ENCODE measurements at places on chromosomes 7 and 10.

DNA sequence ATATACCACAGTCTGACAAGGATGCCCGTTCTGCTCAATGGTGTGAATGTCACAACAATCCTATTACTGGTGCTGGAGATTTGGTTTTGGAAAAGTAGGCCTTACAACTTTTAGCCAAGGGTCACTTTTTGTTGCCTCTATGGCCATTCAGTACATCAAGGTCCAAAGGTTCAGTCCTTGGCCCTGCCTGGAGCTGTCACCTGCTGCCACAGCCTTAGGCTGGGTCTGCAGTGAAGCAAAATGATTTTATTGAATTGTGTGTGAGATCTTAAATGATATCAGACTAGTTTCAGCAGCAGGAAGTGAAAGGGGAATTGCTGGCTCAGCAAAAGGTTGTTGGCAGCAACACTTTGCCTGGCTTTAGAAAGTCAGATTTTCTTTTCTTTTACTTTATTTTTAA lies 427.6 kb downstream of the THSD7A start:
- no peak for DNase-seq

DNA sequence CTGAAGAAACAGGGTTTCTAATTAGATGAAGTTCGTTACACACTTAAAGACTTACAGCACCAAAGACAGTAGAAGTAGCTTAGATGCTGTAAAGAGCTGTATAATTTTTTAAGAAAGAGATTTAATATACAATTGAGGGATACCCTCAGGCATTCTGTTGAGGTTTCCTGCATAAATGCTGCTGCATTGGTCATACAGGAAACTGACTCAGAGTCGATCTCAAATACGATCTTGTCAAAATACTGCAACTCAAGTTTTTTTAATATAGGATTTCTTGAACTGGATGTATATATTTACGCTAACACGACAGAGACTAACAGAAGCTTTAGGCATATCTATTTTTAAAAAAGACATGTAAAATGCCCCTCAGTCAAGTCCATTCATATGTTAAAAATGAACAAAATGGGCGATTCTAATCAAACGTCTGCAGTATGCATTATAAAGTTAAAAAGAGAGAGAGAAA lies 2.4 kb upstream of the ARID5B start:
- no peak for DNase-seq

GRCh38 chr7:149261316-149261828 lies 624 bp upstream of the ZNF783 start:
- DNase-seq, result no peak

DNA sequence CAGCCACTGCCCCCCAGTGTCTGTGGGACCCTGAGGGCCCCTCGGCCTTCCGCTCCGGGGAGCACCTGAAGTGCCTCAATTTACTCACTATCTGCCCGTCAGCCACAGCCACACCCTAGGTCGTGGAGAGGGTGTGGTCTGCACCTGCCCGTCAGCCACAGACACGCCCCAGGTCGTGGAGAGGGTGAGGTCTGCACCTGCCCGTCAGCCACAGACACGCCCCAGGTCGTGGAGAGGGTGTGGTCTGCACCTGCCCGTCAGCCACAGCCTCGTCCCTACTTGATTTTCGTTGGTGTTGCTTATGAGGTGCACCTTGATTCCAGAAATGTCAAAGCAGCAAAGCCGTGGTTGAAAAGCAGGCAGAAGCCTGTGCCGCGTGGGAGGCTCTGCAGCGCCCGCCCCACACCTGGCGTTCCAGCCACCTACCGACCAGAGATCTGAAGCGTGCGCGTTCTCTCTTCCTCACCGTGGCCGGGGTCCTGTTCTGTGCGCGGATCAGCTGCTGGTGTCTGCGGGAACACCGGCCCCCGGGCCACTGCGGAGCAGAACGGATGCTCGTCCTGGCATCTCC lies 101.6 kb downstream of the DYNC2I1 start:
- no peak for DNase-seq

DNA sequence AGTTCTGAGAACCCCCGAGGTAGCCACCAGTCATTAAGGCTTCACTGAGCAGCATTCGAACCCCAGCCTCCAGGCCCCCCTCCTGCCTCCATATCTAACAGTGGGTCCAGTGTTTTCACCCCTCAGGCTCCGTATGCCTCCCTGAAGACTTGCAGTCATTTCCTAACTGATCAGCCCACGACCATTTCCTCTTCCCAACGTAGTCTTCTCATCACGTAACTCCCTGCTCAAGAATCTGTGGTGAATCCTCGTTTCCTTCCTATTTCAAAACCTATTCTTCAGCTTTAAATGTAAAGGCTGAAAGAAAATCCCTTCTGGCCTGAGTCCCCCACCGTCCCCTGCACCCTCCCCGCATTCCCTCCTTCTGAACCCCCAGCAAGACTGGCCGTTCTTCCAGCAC lies 21.1 kb downstream of the FRMD4A start:
- DNase-seq, result no peak

DNA sequence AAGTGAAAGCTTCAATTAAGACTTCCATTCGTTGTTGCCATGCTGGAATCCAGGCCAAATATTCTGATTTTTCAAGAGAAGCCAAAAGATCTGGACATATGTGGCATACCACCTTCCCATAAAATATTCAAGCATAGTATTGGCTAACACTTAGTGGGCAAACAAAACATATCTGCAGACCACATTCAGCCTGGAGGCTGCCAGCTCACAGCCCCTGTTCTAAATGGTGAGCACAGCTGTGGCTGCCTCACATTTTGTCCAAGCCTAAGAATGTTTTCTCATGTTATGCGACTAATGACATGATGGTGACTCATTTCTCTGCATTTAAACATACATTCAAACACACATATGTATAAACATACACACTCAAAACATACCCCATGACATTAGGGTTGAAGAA lies 10.6 kb upstream of the CALU start:
- DNase-seq, result no peak

- no peak for DNase-seq
Measured at GRCh38 chr10:114431414-114432135, 27.3 kb upstream of the AFAP1L2 start.

DNA sequence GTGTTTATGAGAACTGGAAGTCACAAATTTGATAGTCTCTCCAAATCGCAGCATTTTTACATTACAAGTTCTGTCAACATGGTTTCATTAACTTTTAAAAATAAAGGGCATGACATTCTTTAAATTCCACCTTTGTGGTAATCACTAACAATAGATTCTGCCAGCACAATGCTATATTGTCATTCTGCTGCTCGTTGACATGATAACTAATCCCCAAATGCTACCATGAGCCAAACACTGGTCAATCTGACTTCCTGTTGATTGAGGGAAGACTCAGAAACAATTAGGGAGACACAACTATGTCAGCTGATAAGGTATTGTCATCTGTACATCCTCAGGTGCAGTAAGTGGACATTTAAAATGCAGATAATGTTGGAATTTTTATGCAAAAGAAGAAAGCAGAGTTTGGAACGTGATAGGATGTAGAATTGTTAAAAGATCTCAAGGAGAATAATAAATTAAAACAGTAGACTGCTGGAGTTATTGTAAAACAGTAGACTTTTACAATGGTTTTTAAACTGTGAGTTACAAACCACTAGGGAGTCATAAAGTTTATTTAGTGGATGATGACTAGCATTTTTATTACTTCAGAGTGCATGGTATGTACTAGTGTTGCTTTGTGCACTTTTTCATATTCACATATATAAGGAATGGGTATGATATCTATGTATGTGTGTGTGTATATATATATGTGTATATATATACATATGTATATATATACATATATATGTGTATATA lies 126.4 kb upstream of the DKK1 start:
- DNase-seq, result no peak

- no peak for DNase-seq
Measured at GRCh38 chr7:40720416-40720815, 585.6 kb downstream of the SUGCT start.

- DNase-seq, result no peak
Measured at GRCh38 chr7:133419041-133419440, 166.2 kb downstream of the EXOC4 start.

- no peak for DNase-seq
Measured at GRCh38 chr7:104878577-104878976, 135.4 kb upstream of the KMT2E start.

DNA sequence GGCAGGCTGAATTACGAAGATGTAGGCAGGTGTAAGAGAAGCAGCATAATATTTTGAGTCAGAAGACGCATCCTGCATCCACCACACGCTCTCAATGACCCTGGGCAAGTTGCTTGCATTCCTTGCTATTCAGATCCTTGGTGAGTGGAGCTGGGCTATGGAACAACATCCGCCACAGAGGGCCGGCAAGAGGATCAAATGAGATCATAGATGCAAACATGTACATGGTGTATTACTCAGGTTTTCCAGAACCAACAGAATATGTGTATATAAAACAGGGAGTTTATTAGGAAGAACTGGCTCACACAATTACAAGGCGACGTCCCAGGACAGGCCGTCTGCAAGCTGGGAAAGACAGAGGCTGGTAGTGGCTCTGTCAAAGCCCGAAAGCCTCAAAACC lies 51.5 kb downstream of the ADAM12 start:
- no peak for DNase-seq

DNA sequence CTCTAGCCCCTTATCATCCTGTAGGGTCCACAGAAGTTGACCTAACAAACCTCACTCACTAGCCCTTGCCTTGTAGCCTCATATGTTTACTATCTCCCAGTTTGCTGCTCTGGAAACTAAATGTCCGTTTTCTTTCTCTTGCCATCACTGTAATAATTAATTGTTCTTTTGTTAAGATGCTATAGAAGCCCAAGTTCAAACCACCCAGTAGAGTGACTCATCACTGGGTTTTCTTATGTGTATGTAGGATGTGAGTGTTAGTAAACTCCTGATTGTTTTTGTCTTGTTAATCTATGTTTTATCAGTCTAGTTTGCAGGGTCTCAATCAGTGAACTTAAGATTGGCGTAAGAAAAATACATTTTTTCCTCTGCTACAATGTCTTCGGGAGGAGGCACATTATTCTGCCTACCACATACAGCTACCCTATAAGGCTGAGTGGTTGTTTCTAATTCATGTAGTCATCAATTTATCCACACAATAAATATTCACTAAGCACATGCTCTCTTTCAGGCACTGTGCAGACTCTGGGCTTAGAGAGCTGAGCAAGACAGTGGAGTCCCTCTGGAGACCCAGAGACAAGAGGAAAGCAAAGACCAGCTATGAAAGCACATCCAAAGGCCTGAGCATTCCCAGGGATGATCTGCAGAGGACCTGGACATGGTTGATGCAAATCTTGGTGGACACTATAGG lies 474.1 kb upstream of the AKR1E2 start:
- no peak for DNase-seq

DNA sequence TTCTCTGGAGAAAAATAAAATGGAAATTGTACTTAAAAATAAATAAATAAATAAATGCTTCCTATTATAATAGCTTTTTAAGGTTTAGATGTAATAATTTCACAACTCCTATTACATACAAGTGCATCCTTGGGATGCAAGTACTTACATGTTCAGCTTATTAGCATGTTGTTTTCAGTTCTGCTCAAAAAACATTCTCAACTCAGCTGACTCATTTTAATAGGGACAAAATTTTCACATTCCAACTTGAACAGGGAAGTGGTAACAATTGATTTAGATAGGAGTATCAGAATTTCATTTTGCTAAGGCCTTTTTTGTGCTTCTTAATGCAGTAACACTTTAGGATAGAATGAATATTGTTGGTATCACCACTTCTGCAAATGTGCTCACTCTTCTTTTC lies 16.7 kb upstream of the PAPSS2 start:
- no peak for DNase-seq

- DNase-seq, result no peak
Measured at GRCh38 chr7:109308816-109309215, 739.1 kb downstream of the DNAJB9 start.

DNA sequence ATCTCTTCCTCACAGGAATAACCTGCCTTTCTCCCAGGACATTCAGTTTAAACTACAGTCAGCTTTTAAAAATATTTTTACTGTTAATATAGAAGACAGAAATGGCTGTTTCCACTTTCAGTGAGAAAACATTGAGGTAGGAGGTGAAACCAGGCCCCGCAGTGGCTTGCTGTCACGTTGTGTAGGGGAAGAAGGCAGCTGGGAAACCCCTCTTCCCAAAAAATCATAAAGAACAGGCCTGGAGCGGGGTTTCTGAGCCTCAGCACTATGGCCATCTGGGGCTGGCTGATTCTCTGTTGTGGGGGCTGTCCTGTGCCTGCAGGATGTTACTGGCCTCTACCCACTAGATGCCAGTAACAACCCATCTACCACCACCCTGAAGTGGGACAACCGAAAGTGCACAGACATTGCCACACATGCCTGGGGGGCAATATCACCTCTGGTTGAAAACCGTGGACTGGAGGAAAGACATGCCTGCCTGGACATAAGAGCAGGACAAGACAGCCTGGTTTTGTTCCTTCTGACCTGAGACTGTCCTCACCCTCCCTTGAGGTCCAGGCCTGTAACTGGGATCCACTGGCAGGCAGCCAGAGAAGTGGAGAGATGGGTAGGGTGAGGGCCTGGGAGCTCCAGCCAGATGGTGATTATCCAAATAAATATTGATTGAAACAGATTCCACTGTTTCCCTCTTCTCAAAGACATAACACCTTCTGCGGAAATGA lies 43.9 kb downstream of the KCNH2 start:
- no peak for DNase-seq

- DNase-seq, result no peak
Measured at GRCh38 chr10:15856328-15857015, 3.8 kb downstream of the MINDY3 start.

DNA sequence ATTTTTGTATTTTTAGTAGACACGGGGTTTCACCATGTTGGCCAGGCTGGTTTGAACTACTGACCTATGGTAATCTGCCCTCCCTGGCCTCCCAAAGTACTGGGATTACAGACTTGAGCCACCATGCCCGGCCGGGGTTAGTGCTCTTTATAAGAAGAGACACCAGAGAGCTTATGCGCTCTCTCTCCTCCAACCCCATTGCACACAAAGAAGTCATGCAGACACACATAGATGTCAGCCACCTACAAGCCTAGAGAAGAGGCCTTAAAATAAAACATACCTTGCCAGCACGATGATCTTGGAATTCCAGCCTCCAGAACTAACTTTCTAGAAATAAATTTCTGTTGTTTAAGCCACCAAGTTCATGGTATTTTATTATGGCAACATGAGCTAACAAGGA lies 10.0 kb upstream of the FAM53B start:
- no peak for DNase-seq

DNA sequence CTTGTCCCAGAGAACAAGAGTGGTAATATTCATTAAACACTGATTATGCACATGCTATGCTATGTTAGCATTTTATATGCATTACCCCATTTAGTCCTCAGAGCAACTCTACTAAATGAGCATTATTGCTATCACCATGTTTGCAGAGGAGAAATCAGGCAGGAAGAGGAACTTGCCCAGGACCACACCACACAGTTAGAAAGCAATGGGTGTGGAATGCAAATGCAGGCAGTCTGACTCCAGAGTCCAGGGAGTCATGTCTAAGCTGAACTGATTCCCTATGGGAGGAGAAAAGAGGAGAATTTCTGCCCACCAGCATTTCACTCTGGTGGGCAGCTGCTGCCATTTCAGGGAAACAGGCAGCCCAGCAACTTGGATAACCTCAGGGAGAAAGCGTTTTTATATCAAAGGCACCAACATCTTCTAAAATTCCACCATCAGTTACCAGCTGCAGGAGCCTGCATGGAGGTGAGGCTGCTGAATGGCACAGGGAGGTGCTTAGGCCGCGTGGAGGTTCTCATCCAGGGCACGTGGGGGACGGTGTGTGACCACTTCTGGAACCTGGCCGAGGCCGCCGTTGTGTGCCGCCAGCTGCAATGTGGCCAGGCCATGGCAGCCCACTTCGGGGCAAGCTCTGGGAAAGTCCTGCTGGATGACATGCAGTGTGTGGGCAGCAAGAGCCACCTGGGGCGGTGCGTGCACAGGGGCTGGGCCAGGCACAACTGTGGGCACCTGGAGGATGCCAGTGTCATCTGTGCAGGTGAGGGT lies 68.2 kb upstream of the C10orf120 start:
- DNase-seq, result no peak
